Activated T-cell treated with anti-CD3 and anti-CD28 coated beads, Interleukin-2, amount 50 U/mL, for 72 hours (primary cell): ENCODE measurements at places on chromosomes 11 and 22. TPM values are rescaled to one million over a fixed set of nuclear protein-coding genes. Genes with fewer than 3 reads are reported as not detected.

The CCDC88B gene
- 126 TPM for total RNA-seq

The ACTN3 gene
- 0.32 TPM for total RNA-seq

The TRIM51 gene
- total RNA-seq, result not detected

The RIMBP3C gene
- total RNA-seq, result not detected

The SCGB1D2 gene
- not detected for total RNA-seq

The MPZL3 gene
- 71.3 TPM for total RNA-seq

The CD82 gene
- total RNA-seq, result 421 TPM

The PANX3 gene
- total RNA-seq, result not detected

The SPA17 gene
- 2.6 TPM for total RNA-seq

The CCDC116 gene
- total RNA-seq, result 0.22 TPM

The ARHGAP8 gene
- 2.8 TPM for total RNA-seq

The SEPTIN3 gene
- total RNA-seq, result 4.7 TPM

The STK33 gene
- 6.2 TPM for total RNA-seq

The DPAGT1 gene
- 63.8 TPM for total RNA-seq

The RAG2 gene
- not detected for total RNA-seq

The PHOX2A gene
- total RNA-seq, result not detected

The HOATZ gene
- total RNA-seq, result not detected

The STARD10 gene
- 31.9 TPM for total RNA-seq
